Psoas muscle (tissue), 8 donors: ENCODE measurements at places on chromosomes 6 and 20. TPM values are rescaled to one million over a fixed set of nuclear protein-coding genes. Genes with fewer than 3 reads are reported as not detected.

DNA sequence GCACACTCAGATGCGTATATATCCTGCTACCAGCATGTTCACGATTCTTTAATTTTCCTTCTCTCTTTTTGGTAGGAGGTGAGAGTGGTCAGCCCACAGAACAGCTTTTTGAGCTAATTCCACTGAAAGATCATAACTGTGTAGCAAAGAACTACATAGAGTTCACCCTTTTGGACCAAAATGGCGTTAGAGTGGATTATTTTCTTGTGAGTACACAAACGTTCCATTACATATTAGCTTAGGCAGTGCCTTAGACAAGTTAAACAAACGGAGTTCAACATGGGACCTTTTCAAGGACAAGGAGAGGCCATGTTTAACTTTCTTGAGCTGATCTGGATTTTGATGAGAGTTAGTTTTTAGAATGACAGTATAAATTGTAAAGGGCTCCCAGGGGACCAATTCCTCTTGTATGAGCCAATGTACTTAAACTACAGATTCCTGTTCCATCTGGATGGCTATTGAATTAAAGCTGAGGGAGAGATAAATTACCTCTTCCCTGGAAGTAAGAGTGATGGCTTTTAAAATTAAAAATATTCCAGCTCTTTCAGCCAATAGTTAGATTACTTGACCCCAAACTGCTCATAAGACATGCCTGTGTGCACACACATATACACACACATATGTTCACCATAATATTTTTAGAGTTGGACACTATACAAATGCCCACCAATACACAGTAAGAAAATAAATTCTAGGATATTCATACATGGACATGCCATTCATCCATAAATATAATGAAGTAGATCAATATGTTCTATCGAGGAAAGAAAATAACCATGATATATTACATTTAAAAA, 25.6 kb upstream of the ARMH2 start:
- DNase-seq, result no peak

Gene NCOA3
- total RNA-seq, result 18.1 TPM

Gene PDE10A
- 3.1 TPM for total RNA-seq

DNA sequence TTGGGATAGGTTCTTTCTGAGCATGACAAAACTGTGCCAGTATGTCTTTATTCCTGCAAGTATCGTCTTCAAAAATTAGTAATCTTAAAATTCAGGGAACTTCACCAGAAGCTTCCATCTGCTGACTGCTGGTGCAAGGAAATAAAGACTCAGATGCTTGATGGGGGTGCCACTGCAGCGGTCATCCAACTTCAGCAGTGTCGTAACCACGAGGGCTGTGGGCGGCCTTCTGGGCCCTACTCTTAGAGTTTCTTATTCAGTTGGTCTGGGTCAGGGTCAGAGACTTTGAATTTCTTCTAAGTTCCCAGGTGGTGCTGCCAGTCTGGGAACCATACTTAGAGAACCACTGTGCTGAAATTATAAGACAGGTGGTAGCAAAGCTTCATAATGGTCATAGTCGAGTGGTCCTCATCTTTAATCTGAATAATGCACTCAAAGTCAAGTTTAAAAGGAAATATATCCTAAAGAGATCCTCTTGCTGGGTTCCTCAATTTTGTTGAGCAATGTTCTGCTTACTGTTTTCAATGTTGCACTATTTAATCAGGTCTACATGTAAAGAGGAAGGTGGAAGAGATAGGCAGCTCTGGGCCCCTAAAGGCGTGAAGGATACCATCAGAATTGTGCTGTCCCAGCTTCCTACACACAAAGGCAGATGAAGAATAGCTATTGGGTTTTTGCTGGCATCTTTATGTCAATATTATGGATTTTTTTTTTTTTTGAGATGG, 165.4 kb upstream of the GMDS start:
- no peak for DNase-seq

DNA sequence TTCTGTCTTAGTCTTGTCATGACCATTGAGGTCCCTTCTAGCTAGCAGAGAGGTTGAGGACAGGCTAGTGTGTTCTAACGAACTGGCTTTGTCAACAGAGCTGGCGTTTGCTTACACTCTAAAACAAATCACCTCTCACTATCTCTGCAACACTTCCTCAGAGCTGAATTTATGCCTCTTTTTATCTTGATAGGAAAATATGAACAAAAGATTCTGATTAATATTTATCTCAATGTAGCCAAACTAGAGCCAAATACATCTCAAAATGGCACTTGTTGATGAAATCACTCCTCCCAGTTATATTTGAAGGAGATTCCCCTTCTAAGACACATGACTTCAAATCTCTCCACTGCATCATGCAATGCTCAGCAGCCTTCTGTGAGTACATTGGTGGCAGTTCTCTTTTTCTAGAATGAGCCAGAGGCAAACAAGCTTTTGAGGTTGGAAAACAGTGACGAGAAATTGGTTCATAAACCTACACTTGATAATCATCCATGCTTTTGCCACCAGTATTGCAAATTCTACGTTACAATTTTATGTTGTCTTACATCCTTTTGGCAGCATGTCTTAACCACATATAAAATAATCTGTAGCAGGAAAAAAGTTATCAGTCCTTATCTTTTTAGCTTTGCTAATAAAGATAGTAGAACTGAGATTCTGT, 615.7 kb upstream of the CITED2 start:
- DNase-seq, result no peak

DNA sequence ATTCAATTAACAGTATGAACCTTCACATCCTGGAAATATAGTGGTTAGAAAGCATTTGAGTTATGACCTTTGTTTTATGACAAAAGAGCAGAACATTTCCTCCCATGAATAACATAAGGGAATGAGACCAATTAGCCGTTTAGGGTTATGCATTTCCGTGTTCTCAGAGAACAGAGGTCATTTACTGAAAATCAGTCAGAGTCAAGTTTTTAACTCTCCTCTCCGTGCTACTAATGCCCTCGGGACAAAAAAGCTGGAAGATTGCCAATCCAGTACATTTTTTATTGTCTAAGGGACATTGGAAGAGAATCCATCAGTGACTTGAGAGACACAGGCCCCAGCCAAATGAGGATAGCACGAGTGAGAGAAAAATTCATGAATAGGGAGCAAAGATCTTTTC, 632.7 kb downstream of the RFPL4B start:
- no peak for DNase-seq
